ENCODE measurements at places on chromosomes 3 and 15. TPM values are rescaled to one million over a fixed set of nuclear protein-coding genes. Genes with fewer than 3 reads are reported as not detected.

- no peak for DNase-seq
Observed at GRCh38 chr3:84891851-84892250, 66.9 kb upstream of the CADM2 start.

ALS2CL gene
- total RNA-seq: 78.9 TPM

SNRPN gene
- 134 TPM for total RNA-seq

DNA sequence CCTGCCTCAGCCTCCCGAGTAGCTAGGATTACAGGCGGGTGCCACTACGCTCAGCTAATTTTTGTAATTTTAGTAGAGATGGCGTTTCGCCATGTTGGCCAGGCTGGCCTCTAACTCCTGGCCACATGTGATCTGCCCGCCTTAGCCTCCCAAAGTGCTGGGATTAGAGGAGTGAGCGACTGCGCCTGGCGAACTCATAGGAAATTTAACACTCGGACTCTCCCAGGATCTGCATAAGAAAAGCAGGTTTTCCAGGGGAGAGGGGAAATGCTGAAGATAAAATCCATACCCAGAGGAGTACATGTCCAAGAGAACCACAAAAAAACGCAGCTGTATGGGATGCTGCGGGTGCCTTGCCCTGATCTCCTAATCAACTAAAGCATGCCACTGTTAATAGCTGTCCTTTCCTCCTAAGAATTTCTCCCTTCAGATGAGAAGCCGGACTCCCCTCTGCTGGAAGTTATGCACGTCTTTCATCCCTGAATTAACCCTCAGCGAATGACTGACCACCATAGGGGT is 25.3 kb upstream of the TGFBR2 start:
- DNase-seq: no peak
